COLO829 (cell line): ENCODE measurements at places on chromosomes 2 and 18.
A peak's percentile ranks its signal among the peaks of the same experiment; 100 is the strongest.

- no peak for DNase-seq
These were observed 129.4 kb downstream of the RAD51AP2 start for GRCh38 chr2:17388798-17389197.

DNA sequence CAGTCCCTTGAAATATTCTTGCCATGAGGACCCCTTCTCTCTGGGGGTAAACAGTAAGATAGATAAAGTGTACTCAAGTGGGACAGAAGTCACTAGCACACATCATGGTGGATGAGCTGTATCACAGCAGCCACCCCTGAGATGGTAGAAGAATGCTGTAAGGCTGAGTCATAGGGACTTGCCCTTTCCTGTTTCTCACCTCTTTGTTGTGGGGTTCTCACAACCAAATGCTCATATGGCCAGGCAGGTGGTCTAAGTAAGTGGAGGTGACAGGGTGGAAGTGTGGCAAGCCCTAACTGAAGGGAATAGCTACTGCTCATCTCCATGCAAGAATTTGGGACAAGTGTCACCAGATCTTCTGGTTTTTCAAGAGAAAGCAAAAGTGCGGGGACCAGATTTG is 202.7 kb upstream of the SLC14A2 start:
- DNase-seq, result no peak

DNA sequence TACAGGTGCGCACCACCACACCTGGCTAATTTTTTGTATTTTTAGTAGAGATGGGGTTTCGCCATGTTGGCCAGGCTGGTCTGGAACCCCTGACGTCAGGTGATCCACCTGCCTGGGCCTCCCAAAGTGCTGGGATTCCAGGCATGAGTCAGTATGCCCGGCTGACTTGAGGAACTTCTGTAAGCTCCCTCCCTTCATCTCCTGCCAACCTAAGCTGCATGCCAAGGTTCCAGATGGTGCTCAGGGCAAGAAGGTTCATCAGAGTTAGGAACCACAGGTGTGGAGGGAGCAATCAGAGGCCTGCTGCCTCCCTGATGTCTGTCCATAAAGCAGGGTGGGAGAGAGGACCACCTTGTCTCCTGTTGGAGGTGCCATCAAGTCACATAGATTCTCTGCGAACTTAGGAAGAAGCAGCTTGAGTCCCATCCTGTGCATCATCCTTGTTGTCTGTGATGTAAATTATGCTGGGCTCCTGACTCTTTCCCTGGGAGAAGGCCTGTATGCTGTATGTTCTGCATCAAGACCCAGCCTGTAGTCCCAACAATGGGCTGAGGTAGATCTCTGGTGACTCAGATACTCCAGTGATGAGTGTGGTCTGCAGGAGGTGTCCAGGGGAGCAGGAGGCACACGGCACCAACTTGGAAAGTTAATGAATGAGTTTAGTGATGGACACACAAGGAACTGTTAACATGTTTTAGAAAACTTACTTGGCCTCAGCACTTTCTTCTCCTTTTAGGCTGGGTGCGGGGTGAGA is 53.1 kb downstream of the TMEM17 start:
- no peak for DNase-seq

DNA sequence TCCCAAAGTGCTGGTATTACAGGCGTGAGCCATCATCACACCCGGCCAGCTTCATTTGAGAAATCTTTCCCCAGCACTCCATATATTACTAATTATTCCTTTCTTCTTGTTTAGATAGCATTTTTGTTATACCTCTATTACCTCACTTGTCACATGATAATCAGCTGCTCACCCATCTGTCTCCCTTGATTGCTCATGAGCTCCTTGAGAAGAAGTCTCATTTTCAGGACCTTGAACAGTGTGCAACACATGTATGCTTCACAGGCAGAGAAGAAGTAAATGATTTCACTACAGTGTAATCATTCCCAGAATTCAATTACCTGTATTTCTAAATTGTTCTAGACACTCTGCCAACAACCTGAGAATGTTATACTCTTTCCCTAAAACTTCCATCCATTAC is 6.2 kb downstream of the PAIP2B start:
- DNase-seq, result no peak

DNA sequence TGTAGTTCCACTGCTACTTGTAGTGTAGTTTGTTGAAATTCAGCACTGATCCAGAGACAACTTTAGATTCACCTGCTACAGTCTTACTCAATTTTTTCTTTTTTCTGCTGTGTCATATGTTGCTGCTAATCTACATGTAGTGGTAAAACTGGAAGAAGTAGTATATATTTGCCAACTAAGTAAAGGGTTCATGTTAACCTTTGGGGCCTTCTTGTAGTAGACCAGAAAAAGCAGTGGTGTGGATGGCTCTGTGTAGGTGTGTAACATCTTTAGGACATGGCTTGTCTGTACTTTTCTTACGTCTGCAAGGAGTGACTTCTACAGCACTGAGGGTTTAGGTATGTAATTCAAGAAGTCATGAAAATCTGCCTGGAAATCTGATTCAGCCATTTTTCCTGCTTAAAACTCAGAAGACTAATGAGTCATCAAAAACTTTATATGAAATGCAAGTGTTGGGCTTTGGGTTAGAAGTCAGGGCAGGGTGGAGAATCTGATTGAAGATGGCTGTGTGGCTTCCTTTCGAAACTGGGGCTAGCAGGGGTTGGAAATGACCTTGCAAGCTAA is 8.4 kb downstream of the PTPRM start:
- no peak for DNase-seq

- peak; percentile 19 for DNase-seq
These were observed 314.8 kb downstream of the MBD2 start for GRCh38 chr18:53909668-53910067.

GRCh38 chr2:18651842-18652774 is 62.7 kb upstream of the NT5C1B start:
- no peak for DNase-seq

- DNase-seq, result no peak
These were observed 209.7 kb downstream of the ERBB4 start for GRCh38 chr2:212328712-212329496.

DNA sequence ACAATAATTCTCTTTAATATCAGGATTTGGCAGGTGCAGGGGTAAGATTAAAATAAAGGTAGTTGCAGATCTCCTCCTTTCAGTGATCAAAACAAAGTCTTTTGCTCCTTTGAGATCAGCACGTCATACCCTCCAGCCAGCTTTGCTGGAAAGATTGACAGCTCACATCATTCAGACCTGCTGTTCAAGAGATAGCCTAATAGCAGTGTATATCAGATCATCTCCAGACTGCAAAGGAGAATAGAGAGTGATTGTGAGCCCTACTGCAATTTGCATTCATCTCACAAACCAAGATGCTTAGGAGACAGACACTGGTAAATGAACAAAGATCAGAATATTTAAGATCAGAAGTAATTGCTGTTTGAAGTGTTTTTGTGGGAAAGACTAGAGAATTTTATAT is 135.8 kb upstream of the DSEL start:
- DNase-seq, result no peak
